ENCODE measurements at places on chromosomes 3 and 15.

DNA sequence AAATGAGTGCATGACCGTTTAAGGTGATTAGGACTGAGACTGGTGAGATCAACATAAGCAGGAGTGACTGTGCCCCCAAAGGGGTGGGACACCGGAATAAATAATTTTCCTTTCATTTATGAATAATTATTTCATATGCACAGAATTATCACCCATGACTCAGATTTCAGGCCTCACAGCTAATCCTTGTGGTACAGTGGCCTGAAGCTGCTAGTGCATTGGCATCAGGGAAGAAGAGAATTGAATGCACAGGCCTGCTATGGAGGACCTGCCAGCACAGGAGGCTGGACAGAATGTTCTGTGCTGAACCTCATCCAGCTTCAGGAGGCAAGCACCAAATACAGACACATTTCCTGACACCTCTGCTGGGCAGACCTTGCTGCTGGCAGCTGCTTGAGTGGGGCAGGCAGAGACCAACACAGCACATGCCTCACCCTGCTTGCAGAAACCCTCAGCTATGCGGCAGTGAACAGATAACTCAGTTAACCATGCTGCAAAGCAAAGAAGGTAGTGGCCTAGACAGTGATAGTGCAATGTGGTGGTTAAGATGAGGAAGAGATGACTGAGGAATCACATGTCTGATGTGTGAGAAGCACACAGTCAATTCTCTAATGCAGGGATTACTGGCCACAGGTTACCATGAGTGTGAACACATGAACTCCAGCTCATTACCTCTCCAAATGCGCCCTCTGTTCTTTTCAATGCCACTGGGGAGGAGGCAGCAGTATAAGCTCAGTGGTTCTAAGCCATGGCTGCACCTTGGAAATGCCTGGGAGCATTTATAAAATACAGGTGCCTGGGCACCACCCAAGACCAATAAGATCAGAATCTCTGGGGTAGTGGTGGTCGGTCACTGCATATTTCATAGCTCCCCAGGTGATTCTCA, 68.1 kb upstream of the SCN5A start:
- no peak for DNase-seq

DNA sequence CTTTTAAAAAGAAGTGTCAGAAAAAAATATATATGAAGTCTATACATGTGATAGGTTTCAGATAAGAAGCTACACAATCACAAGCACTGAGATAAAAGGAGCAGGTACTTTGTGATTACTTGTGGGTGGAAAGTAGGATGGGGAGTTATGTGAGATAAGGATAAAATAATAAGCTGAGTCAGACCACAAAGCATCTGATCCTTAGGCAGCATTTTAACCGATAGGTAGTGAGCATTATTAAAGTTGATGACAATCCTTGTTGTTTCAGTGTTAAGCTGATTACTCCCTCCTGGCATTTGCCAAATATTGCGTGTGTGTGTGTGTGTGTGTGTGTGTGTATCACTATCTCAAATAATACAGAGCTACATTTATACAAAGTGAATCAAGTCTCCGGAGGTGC, 483.1 kb downstream of the NAALADL2 start:
- no peak for DNase-seq

DNA sequence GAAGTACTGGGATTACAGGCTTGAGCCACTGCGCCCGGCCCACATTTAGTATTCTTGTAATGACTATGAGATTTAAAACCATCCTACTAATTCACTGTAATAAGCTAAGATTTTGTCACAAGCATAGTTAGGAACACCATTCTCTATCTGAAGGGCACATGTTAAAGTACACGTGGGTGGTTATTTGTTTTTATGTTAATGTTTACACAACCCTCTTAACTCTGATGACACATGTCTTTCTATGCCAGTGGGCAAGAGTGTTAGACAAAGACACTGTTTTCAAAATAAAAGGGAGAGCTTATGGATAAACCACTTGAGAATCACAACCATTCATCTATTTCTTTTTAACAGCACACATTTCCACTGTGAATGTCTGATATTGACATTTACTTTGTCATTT, 537.6 kb upstream of the IL12A start:
- no peak for DNase-seq

DNA sequence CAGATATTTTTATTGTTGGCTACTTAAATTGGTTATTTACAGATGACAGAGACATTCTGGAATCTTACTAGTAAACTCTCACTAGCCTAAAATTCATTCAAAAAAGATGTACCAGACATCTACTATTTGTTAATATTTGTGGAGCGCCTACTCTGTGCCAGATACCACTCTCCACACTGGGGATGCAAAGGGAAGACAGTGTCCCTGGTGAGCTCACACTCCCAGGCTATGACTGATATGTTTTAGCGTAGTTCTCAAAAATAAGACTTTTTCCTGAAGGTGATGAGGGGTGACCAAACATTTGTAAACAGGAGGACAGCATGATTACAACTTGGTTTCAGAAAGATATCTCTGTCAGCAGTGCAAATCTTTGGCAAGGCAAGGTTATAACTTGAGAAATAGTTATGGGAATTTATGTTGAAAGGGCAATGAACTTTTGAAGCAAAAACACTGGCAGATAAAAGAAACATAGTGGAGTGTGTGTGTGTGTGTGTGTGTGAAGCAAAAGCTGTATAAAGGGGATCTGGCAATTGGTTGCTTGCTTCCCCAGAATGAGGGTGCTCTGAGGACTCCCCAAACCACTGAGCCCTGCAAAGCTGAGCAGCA, 51.2 kb downstream of the HACD2 start:
- no peak for DNase-seq

- DNase-seq = no peak
Measured at GRCh38 chr3:99562138-99562537, 76.3 kb upstream of the COL8A1 start.

GRCh38 chr3:132117642-132118041, 82.8 kb upstream of the CPNE4 start:
- DNase-seq = no peak

DNA sequence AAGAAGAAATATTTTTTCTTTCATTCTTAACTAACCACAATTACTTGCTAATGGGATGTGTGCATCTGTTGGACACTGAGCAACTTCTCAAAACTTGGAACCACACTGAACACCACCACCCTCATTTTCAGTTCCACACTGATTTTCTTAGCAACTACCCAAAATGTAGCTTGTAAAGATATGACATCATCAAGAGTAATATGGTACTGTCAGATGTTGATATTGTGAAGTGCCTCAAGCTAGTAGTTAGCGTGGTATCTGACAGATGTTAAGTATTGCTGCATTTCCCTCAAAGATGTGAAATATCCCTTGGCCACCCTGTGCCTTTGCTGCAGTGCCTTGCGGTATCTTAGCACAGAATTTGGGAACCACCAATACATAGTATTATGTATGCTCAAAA, 9.3 kb downstream of the RFTN1 start:
- DNase-seq = no peak

DNA sequence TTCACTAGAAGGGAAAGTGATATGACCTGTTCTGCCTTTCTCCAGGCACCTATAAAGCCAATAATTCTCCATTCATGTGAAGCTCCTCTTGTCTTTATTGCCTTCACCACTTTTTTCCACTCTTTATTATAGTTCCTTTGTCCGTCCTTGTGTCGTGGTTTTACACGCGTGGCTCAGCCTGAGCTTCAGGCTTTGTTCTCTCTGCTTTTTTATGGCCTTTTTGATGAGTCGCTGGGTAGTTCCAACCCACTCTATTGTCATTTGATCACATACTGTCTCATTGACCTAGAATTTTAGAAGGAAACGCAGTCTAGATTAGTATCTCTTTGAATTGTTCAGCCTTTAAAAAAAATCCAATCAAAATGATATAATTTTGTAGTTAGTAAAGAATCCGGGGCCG, 403.2 kb downstream of the PTPRG start:
- DNase-seq = no peak

DNA sequence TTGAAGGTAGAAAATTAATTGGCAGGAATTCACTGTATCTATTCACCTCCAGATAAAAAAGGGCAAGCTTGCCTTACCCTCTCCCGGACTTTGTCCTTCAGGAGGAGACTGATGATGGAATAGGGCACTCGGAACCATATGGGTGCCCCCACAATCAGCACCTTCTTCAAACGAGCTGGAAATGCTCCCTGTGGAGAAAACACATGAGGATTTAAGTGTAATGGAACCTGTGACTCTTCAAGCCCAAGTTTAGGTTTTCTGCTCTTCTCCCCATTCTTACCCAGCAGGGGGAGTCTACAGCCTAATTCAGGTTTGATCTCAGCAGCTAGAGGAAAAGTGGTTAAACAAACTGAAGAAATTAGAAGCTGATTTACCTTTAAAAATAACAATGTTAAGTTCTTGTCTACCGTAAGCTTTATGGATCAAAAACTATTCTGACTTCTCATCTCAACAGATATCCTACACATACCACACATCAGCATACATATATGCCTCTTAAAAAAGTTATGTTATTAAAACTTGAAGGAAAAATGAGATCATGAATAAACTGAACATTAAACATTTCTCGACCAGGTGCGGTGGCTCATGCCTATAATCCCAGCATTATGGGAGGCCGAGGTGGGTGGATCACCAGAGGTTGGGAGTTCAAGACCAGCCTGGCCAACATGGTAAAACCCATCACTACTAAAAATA, 57.5 kb upstream of the SIN3A start:
- DNase-seq = no peak

GRCh38 chr15:60941448-60941847, 287.7 kb downstream of the RORA start:
- DNase-seq = no peak

DNA sequence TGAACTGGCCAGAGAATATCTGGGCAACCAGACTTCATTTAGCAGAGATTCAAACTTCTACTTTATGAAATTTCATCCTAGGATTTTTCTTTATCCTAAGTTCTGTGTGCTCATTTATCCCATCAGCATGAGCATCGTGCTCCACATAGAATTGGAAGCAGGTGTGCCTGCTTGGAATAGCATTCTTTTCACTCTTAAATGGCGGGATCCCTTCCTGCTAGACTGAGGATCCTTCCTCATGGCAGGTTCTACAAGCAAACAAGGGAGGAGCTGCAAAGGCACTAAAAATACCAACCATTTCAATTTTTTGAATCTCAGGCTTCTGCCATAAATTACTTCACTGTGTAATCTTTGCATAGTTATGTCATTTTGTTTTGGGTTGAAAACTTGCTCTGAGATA, 74.6 kb upstream of the FLNB start:
- no peak for DNase-seq

- no peak for DNase-seq
Measured at GRCh38 chr15:47577461-47577860, 139.8 kb upstream of the SEMA6D start.

DNA sequence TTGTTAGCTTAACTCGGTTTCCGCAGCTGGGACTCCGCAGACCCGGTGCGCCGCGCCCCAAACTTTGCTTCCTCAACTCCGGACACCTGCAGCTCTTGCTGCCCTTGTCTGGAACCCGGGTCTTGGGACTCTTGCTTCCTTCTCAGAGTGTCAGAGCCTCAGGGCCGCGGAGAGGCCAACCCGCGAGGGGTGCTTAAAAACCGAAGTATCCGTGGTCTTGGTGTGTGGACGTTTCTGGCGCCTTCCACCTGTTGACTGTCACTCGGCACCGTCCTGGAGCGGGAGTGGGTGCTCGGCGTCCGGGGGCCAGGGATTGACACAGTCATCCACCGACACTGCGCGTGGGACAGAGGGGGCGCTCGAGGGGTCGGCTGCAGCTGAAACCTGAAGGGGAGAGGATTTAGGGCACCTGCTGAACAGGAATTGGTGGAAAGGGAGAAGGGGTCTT, 386 bp downstream of the SQOR start:
- peak; percentile 62 for DNase-seq

- DNase-seq = no peak
Measured at GRCh38 chr15:40904552-40905201, 10.4 kb downstream of the VPS18 start.

DNA sequence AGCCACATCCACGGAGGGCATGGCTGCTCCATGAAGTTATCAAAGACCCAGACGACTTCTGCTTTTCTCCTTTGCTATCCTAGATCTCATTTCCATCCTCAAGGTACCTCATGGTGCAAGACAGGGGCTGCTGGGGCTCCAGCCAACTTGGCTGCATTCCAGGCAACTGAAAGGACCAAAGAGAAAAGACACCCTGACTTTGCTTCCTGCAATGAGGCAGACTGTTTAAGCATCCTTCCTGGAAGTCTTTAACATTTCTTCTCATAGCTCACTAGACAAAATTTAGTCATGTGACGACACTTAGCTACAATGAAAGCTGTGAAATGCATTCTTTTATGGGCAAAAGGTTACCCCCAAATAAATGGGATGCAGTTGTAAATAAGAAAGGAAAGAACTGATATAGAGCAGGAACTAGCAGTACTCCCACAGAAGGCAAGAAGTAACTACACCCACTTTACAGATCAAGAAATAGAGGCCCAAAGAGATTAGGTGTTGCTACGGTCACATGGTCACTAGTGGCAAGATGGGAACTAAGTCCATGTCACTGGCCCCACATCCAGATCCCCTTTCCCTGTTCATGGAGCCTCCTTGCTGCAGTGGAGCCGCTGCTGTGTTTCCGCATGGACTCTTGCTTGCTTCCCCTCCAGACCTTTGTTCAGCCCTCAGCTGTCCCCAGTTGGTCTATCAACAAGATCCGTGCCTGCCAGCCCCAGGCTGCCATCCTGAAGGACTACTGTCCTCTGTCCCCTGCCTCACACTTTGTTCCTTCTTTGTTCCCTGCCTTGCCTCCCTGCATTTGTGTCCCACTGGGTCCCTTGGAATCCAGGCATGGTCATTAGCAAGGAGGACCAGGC, 107.0 kb downstream of the XXYLT1 start:
- no peak for DNase-seq

- DNase-seq = no peak
Measured at GRCh38 chr3:124904835-124905492, 17.8 kb upstream of the ITGB5 start.

DNA sequence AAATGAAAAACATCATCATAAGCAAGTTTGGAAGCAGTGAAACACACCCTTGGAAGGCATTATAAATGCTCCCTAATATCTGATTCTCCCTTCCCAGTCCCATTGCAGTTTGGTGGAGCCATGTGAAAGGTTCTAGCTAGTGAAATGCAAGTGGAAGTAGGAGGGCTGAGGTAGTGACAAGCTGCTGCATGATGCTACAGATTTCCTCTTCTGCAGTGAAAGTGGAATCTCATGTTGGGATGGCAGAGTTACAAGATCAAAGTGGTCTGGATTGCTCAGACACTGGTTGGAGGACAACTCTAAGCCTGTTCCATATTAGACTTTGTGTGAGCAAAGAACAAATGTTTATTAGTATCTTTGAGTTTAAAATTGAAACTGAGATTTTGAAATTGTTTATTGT, 3.3 kb upstream of the PDCD6IP start:
- DNase-seq = no peak

GRCh38 chr3:100268156-100268555, 7.4 kb downstream of the TBC1D23 start:
- no peak for DNase-seq

GRCh38 chr15:75431270-75431669, 20.2 kb downstream of the SIN3A start:
- DNase-seq = no peak

- DNase-seq = no peak
Measured at GRCh38 chr3:106842151-106842550, 535.1 kb upstream of the CCDC54 start.

DNA sequence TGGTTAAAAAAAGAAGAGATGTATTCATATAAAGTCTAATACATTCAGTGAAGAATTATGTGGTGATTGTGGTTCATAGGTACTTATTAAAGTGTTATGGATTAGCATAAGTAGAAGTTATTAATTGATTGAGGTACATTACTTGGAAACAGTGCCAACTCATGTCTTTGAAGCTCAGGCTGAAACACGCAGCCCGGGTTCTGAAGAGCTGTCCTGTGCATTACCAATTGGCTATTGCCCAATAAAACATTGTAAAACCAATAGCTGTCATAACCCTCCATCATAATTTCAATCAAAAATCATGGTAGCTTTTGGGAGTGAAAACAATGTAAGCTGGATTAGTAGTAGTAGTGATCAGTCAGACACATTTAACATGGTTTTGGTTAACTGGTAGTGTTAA, 560.1 kb downstream of the MCTP2 start:
- DNase-seq = no peak
